ENCODE measurements at places on chromosomes 11 and 22.

GRCh38 chr11:130340671-130341319, 26.1 kb upstream of the ZBTB44 start:
- no peaks in the 10 kb centered on the region for H3K27me3 ChIP-seq
- no peaks in the 10 kb centered on the region for H3K36me3 ChIP-seq
- no peak overlapping the region for H3K4me3 ChIP-seq
- H3K4me1 ChIP-seq: no peaks in the 10 kb centered on the region

DNA sequence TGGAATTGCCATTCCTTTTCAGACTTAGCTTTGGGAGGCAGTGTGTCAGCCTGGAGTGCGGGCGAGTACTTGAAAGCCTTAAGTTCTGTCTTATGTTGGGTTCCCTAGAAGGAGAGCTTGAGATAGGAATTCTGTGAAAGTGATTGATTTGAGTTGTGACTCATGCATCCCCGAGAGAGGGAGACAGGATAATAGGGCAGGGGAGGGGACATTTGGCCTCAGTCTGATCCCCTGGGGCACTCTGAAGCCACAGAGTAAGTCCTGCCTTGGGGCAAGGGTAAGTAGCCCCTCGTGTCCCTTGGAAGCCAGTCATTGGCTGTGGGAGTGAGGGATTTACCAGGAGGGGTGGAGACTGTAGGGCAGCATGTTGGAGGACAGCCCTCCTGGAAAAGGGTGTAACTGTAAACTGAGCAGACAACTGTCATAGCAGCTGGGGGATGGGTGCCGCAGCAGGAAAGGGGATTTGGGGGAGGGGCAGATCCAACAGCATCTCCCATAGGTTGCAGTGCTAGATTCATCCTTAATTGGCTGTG, 44.0 kb downstream of the KIAA1671 start:
- peak overlapping the region; percentile 27 for H3K4me3 ChIP-seq
- H3K27ac ChIP-seq: peak overlapping the region; percentile 61
- H3K36me3 ChIP-seq: no peaks in the 10 kb centered on the region
- DNase-seq: peak; percentile 87
- H3K27me3 ChIP-seq: no peaks in the 10 kb centered on the region

DNA sequence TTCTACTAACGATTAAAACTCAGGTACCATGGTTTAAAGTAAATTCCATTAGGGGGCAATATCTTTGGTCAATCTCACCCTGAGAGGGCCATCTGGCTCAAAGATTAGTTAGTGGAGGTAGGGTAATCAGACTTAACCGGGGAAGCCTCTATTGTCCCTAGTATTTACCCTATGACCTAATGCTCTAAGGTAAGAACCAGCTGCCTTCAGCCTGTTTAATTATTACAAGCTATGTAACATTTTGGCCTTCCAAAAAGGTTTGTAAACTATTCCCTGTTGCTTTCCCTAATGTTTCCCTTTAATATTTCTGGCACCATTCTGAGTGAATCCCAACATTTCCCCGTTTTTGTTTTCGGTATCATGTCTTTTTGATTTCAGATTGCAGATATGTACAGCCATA, 15.1 kb upstream of the GLYATL1 start:
- H3K36me3 ChIP-seq: no peaks in the 10 kb centered on the region
- H3K4me3 ChIP-seq: no peak overlapping the region
- DNase-seq: no peak
- H3K27ac ChIP-seq: peak overlapping the region; percentile 6
- H3K27me3 ChIP-seq: no peaks in the 10 kb centered on the region
- H3K4me1 ChIP-seq: peaks cover 43% of the 10 kb centered on the region

DNA sequence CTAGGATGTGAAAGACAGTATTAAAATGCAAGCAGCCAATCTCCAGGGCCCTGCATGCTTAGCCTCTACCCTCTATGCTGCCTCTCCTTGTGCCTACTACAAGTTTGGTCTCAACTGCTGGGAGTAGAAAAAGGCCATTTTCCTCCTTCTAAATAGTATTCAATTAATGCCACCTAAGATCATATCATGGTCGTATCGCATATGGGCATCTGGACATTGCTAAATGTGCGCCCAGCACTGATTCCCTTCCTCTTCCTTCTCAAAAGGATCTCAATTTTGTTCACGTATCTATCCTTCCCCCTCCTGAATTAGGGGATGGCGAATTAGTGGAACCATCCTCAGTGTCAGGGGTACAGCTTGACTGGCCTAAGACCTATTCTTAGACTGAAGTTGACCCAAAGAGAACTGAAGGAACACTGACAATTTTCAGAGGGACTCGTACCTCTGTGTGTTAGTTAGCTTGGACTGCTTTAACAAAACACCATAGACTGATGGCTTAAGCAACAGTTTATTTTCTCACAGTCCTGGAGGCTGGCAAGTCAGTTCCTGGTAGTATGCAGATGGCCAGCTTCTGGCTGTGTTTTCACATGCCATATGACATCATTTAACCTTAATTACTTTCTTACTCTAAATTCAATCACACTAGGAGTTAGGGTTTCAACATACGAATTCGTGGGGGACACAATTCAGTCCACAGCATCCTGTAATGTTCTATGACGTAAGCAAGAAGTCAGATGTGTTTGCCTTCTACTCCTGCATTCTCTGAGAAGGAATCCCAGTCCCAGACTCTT, 8.5 kb upstream of the NUP50 start:
- H3K27me3 ChIP-seq: no peaks in the 10 kb centered on the region
- H3K36me3 ChIP-seq: peaks cover 11% of the 10 kb centered on the region
- no peak for DNase-seq

GRCh38 chr22:45968003-45968650, 8.8 kb downstream of the WNT7B start:
- H3K4me3 ChIP-seq: no peak overlapping the region
- peaks cover 7% of the 10 kb centered on the region for H3K4me1 ChIP-seq
- H3K36me3 ChIP-seq: no peaks in the 10 kb centered on the region
- no peak for DNase-seq
- peaks cover 39% of the 10 kb centered on the region for H3K27me3 ChIP-seq
- no peak overlapping the region for H3K27ac ChIP-seq

DNA sequence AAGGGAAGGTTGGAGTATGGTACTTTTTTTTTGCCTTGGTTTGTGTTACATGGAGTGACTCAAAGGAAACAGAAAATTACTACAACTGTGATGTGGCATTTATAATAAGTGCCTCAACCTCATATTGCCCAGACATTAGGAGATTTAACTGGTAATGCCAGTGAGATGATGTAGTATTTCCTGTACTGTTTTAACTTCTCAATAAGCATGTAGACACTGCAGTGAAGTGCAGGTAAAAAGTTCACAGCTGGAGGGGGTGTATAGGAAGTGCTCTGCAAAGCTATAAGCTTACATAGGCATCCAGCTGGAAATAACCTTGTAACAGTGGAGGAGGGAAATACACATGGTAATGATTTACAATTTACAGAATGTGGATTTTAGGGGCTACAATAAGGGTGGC, 138.2 kb upstream of the MTMR2 start:
- H3K27me3 ChIP-seq: no peaks in the 10 kb centered on the region
- no peak for DNase-seq
- H3K4me3 ChIP-seq: no peak overlapping the region
- H3K36me3 ChIP-seq: no peaks in the 10 kb centered on the region

DNA sequence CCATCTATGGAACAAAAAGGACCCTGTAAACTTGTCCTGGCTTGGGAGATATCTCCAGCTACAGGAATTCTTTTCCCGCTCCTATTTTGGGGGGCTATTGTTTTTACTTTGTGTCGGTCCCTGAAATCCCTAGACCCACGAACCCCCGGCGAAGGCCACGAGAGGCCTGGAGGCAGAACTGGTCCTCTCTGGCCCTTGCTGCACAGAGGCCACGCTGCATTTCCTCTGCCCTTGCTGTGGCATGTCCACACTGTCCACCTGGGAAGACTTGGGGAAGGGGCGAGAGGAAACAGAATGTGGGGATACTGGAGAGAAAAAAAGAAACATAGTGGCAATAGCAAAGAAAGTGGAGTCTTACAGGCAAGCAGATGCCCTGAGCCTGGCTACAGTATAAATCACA, 2.3 kb upstream of the ANO1 start:
- no peaks in the 10 kb centered on the region for H3K36me3 ChIP-seq
- peaks cover 72% of the 10 kb centered on the region for H3K27me3 ChIP-seq

DNA sequence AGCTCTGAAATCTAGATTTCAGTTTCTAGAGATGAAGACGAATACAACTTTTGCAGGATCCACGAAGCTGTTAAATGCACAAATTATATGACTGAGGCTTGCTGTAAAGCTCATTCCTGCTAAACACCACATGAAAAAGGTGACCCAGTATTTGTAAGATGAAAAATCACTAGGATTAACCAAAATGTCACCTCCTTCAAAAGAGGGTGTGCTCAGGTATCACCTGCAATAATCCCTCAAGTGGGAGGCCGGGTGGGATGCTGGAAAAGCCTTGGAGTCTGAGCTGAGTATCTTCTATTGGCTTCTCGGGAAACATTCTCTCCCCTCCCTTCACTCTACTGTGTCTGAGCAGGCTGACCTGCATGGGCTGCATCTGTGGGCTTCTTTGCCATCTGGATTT, 195.8 kb downstream of the NELL1 start:
- no peak for DNase-seq
- no peak overlapping the region for H3K4me3 ChIP-seq
- no peak overlapping the region for H3K27ac ChIP-seq
- no peaks in the 10 kb centered on the region for H3K36me3 ChIP-seq
- H3K27me3 ChIP-seq: no peaks in the 10 kb centered on the region

- H3K4me3 ChIP-seq: no peak overlapping the region
- no peak for DNase-seq
- no peak overlapping the region for H3K27ac ChIP-seq
- no peaks in the 10 kb centered on the region for H3K36me3 ChIP-seq
- no peaks in the 10 kb centered on the region for H3K4me1 ChIP-seq
Observed at GRCh38 chr11:2366733-2367132, 10.4 kb upstream of the CD81 start.

DNA sequence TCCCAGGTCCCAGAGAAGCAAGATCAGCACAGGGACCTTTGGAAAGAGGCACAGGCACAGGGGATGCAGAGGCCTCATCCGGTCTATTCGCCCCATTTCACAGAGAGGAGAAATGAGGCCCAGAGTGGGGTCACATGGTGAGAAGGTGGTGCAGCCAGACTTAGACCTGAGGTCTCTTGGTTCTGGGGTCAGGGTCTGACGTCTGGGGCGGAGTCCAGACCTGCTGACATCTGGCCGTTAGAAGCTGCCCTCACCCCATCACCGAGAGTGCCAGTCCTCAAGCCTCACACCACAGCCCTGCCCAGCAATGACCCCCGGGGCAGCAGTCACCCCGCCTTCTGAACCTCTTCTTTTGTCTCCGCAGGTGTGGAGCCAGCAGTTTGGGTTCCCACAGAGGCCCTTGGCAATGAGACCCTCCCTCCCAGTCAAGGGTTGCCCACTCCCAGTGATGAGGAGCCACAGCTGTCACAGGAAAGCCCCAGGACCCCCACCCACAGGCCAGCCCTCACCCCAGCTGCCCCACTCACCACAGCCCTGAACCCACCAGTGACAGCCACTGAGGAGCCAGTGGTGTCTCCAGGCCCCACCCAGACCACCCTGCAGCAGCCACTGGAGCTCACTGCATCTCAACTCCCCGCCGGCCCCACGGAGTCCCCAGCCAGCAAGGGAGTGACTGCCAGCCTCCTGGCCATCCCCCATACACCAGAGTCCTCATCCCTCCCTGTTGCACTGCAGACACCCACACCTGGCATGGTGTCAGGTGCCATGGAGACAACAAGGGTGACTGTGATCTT, 62.4 kb downstream of the OTOG start:
- no peak overlapping the region for H3K4me3 ChIP-seq
- no peaks in the 10 kb centered on the region for H3K4me1 ChIP-seq
- no peaks in the 10 kb centered on the region for H3K36me3 ChIP-seq
- H3K27ac ChIP-seq: no peak overlapping the region

- H3K27ac ChIP-seq: no peak overlapping the region
- H3K27me3 ChIP-seq: no peaks in the 10 kb centered on the region
- H3K4me1 ChIP-seq: no peaks in the 10 kb centered on the region
- no peak overlapping the region for H3K4me3 ChIP-seq
- no peaks in the 10 kb centered on the region for H3K36me3 ChIP-seq
Observed at GRCh38 chr22:26398741-26399153, 30.3 kb upstream of the ASPHD2 start.

DNA sequence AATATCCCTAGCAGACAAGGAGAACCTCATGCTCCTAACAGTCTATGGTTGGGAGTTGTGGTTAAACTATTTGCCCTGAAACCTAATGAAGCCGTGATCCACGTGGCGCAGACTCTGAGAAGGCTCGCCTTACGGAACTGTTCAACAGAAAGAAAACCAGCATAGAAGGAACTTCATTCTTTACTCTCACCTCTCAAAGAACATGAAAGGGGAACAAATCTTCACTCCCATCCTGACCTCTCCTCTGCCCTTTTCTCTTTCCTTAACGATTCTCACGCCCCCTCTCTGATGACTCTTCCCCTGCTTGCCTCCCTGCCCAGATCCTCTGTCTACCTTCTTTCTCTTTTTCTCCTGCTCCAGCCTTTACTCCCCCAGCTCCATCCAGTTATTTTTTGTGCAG, 54.2 kb downstream of the IRAG1 start:
- no peaks in the 10 kb centered on the region for H3K36me3 ChIP-seq
- no peak overlapping the region for H3K27ac ChIP-seq
- no peak overlapping the region for H3K4me3 ChIP-seq
- no peaks in the 10 kb centered on the region for H3K4me1 ChIP-seq
- no peak for DNase-seq
